Right ventricle myocardium inferior (tissue), 1 donor: ENCODE measurements at places on chromosomes 7 and 10. TPM values are rescaled to one million over a fixed set of nuclear protein-coding genes. Genes with fewer than 3 reads are reported as not detected.

Gene GSDME
- 4.1 TPM for total RNA-seq

Gene SYCE1
- total RNA-seq: 0.35 TPM

DNA sequence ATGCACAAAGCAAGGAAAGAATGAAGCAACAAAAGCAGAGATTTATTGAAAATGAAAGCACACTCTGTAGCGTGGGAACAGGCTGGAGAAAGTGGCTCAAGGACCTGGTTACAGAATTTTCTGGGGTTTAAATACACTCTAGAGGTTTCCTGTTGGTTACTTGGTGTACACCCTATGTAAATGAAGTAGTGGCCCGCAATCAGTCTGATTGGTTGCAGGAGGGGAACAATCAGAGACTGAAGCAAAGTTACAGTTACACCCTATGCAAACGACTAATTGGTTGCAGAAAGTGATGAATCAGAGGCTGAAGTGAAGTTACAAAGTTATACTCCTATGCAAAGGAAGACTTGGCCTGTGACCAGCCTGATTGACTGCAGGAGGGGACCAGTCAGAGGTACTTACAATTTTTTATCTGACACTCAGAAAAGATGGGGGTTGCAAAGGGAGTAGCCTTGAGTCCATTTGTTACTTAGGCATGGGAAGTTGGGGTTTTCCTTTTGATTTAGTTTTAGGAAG is 3.6 kb upstream of the MTPN start:
- no peak for DNase-seq

Gene ZNF804B
- total RNA-seq: not detected
